ENCODE measurements at places on chromosomes 4 and X.

- DNase-seq = no peak
These were observed 265.7 kb upstream of the BOD1L1 start for GRCh38 chr4:13893211-13893610.

DNA sequence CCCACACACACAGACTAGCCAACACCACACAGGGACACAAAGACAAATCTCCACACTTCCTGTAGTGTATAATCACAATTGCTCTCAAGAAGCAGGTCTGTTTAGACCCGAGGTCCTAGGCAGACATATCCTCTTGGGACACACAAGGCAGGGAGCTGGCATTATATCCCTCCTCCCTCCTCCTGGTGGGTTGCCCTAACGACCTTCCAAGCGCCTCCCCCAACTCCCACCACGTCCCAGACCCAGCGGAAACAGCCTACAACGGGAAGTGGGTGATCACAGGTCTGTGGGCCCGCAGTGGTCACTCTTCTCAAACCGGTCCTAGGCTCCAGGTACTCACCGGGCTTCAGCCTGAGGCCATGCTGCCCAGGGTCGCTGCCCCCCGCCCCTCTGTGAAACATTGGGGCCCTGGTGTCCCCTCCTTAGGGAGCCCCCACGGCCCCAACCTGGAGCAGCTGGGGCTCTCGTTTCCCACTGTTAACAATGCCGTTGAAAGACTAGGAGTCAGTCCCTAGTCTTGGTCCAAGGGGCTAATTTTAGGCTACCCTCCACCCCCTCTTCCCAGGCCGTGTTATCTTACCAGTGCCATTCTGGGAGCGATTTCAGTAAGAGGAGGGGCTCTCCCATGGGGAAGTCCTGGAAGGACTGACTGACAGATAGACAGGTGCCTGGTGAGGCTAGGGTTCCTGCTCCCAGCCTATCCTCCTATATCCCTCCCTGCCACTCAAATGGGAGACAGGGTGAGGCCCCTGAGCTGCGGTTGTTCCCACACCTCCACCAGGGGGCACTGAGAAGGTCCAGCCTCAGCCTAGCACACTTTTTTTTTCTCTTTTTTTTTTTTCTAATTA, at the start of gene ASB12:
Gene ASB12 (minus strand): TSS at position 485 of the 848 bp plus-strand sequence. CDS start 4,957 bp downstream, outside the sequence.
- DNase-seq = no peak

DNA sequence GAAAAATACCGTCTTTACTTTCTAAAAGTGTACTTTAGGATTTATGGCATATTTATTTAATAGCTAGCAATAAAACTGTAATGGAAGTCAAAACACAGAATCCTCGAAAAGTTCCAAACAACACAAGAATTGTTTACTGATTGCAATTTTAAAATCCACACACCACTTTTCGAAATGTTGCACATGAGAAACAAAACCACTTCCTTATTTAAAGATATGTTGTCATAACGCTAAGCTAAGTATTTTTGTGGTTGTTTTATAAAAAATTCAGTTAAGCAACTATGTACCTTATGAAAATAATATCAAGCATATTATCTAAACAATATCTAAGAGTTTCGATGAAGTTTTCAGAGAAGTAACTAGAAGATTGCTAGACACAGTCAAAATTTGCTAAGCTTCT, 344 bp downstream of the TMPRSS11D start:
- DNase-seq = no peak

- no peak for DNase-seq
These were observed 8.1 kb downstream of the TMEM131L start for GRCh38 chr4:153474251-153474650.

DNA sequence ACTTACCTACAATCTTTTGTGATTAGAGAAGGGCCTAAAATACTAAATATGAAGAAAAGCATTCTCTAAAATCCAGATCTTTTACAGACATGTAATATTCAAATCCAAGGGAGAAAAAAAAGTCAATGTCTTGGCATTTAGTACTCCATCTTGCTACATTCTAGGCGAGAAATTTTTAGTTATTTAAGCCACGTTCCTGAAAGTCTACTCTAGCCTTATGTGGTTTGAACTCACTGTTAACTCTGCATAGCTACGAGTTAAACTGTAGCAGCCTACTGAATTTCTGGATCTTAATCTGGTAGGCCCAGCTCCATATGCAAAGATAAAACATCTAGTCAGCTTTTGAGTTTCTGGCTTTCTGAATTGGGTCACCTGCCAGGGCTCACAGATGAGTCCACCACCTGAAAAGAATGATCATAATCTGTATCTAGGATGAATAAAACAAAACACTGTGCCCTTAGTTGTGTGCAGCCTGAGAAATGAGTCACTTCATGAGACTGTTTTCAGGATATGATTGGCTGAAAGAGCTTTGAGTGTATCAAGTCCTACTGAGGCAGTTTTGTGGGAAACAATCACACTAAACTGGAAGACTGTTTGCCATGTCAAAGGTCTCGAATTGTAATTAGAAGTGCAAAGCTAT, 3.2 kb upstream of the NEK1 start:
- DNase-seq = no peak

GRCh38 chrX:134452596-134452995, 7.4 kb upstream of the HPRT1 start:
- no peak for DNase-seq

GRCh38 chr4:68466185-68466584, 18.9 kb downstream of the TMPRSS11E start:
- DNase-seq = no peak

DNA sequence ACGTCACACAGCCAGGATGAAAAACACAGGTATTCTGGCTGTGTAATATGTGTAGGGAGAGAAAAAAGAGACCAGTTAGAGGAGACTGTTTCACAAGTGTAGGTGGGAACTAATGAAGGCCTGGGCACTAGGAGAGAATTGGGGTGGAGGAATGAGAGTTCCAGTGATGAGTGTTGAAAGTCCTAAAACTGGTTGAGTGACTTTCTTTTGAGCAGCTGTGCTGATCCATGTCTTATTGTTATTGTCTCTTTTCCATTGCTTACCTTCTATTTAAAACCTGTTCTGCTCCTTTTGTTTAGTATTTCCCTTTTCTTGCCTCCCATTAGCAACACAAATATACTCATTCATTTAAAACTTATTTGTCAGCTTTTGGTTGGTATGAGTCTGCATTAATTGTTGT, 88.7 kb downstream of the PDLIM5 start:
- no peak for DNase-seq

DNA sequence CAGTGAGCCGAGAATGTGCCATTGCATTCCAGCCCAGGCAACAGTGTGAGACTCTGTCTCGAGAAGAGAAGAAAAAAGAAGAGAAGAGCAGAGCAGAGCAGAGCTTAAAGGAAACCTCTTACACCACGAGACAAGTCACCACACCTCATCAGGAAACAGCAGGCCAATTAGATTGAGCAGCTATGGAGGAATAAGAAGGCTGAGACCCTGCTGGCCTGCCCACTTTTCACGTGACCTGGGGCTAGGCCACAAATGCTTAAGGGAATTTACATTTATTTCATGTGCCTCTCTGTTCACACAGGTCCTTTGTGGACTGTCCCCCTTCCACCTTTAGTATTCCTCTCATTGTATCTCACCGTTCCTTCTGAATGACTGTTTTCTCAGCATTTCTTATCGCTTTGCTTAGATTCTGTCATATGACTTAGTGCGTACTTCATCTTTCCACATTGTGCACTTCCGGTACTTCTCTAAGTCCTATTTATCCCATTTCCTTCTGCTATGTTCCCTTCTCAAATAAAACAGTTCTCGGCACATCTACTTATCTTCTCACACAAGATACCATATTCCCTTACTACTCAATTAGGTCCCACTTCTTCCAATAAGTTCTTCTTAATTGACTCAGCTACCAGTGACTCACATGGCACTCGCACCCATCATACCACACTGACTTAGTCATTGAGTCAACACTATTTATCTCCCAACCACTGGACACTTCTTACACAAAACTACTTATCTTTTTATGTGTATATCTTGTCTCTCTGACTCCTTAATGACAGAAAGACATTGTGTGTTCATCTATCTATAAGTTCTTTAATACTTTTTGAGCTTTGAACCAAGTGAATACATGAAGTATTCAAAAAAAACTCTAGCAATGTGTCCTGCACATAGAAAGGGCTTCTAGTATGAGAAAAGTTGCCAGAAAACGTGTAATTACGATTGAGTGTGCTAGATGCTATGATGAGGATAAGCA, 11.0 kb downstream of the CUL4B start:
- no peak for DNase-seq

DNA sequence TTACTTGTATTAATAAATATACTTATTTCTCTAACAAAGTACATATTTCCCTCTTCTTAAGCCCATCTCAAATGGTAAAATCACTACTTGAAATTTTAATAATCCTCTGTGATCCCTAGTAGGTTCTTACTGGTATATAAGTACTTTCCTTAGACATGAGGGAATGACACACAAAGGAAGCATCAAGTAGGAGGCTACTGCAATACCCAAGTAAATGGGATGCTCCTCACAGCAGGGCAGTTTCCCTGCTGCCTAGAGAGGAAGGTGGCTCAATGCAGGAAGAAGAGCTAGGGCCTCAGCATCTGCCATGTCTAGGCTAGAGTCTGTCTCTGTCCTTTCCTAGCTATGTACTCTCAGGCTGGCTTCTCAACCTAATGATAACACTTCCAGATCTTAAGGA, 122.1 kb upstream of the DIPK2B start:
- no peak for DNase-seq

GRCh38 chr4:64271601-64272081, 137.6 kb downstream of the TECRL start:
- no peak for DNase-seq

- DNase-seq = no peak
These were observed 110.4 kb upstream of the MAP9 start for GRCh38 chr4:155487210-155487609.

DNA sequence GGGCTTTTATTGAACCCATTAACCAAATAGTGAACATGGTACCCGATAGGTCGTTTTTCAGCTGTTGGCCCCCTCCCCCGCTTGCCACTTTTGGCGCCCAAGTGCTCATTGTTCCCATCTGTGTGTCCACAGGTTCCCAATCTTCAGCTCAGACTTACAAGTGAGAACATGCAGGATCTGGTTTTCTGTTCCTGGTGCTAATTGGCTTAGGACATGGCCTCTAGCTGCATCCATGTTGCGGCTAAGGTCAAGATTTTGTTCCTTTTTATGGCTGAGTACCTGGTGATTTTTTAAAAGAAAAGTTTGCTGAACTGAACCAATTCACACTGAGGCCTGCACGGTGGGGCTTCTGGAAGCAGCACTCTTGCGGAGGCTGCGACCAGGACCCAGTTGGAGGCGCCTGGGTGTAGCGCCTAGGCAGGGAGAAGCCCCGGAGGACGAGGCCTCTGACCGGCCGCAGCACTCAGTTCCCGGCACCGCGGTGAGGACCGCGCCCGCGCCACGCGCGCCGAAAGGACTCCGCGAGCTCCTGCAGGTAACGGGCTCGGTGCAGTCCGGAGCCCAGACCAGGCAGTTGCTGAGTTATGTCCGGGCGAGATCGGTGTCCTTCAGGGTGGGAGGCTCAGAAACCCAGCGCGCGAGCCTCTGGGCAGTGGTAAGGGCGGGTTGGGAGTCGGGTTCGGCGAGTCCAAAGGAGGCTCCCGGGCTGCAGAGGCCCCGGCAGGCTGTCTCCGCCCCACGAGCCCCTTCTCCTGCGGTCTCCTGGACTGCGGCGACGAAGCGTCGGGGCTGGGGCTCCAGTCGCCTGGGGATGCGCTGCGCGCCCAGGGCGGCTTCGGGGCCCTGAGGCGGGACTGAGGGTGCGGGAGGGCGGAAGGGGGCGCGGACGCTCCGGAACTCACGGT, 15.8 kb upstream of the SLC25A4 start:
- DNase-seq = no peak
